ENCODE measurements at places on chromosomes 2 and 18. TPM values are rescaled to one million over a fixed set of nuclear protein-coding genes. Genes with fewer than 3 reads are reported as not detected.

GRCh38 chr18:78069784-78070664 is 820.4 kb downstream of the GALR1 start:
- no peak for DNase-seq

GRCh38 chr2:63050334-63051041 is at the start of gene OTX1:
Gene OTX1 (plus strand): TSS chr2:63050830. CDS start chr2:63052991, 2,161 bp downstream.
- no peak for DNase-seq

DNA sequence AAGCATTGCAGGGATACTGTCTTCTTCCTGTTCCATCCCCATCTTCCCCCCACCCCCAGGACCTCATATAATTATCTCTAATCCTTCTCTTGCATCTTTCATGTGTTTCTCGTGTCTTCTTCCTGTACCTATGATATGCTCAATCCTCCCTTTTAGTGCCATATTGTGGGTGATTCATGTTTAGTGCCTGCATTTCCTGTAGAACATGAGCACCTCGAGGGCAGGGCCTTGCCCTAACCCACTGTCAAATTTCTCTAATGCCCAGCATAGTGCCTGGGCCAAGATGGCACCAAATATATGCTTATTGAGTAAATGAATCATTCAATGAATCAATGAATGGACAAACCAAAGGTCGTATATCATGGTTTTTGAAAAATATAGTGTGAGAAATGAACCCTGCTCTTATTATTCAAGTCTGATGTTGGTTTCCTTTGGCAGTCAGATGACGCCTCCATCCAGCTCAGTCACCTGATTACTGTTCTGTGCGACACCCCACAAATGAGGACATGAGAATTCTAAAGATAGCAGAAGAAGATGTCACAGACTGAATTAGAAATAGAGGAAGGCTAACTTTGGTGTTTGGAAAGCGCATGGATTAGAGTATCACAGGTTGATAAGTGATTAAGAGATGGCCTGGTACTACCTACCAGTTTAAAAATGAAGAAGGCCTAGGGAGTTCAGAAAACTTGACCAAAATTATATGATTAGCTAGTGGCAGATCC is 278.4 kb downstream of the PRKCE start:
- DNase-seq: no peak

DNA sequence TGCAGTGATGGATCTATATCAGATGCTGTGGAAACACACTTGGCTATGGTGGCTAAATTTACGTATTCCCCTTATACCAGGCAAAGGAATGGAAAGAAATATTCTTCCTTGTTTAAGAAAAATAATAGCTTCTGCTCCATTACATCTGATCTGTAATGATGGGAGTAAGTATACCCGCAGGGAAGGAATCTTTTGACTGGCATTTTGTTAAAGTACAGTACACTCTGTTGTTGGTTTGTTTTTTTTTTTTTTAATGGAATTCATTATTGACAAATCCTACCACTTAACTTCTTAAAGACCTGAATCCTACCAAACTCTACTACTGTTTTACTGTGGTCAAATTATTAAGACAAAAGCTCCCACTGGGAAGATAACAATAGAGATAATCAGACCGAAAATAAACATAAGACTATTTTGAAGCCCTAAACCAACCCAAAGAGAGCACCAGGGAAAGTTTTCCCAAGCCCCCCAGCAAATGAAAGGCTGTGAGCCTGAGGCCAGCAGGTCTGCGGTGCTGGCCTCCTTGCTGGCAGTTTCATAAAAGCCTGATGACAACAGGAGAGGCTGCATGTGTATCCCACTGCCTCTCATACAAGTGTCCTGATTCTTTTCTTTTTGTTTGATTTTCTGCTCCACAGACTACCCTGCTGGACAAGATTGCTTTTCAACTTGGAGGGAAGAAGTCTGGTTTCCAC is 101.0 kb downstream of the SLC25A12 start:
- no peak for DNase-seq

DNA sequence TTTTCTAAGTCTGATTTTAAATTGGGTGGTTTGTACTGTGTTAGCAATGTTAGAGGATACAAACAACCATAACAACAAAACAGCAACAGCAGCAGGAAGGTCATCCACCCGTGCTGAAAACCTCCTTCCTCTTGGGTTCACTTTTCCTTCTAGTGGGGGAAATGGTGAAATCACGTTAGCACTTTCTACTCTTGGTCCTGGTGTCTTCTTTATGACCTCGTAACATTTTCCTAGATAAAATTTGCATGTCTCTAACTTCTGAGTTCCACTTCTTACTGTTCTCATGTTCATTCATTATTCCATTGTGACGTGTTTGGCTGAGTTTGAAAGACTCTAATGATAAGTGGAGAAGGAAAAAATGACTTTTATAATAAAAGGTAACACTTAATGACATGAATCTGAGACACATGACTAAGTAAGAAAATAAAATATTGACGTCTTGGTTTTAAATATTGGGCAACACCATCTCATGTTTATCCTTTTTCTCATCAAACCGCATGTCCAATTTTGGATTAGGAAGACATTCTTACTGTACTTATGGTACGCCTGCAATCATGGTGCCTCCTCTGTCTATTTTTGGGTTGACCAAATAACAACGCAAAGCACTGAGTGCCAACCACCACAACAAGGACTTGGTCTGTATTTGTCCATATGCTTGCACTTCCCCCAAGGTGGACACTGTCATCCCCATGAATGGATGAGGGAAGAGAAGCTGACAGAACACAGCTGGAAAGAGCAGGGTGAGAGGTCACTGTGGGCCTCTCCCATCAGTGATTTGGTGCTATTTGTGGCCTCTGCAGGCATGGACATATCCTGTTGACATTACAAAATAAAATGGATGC is 25.7 kb upstream of the IL1R1 start:
- DNase-seq: no peak

DNA sequence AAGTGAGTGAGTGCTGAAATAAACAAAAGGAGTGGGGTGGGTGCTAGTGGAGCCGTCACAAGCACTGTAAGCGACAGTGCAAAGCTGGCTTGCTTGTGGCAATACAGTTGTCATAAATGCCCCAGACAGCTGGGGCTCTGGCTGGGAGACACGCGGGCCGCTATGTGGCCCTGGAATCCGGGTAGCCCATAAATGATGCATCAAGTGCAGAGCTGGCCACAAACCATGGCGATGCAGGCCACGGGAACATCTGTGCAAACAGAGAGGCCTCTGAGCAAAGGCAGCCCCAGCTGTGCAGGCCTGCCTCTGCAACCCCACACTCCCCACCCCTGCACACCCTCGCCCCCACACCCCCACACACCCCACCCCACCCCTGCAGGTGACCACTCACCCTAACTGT is 349.2 kb upstream of the ID2 start:
- DNase-seq: no peak

GRCh38 chr2:134011936-134012586 is 241.8 kb upstream of the MGAT5 start:
- no peak for DNase-seq

GRCh38 chr2:129798626-129799025 is 180.8 kb upstream of the RAB6C start:
- no peak for DNase-seq

DNA sequence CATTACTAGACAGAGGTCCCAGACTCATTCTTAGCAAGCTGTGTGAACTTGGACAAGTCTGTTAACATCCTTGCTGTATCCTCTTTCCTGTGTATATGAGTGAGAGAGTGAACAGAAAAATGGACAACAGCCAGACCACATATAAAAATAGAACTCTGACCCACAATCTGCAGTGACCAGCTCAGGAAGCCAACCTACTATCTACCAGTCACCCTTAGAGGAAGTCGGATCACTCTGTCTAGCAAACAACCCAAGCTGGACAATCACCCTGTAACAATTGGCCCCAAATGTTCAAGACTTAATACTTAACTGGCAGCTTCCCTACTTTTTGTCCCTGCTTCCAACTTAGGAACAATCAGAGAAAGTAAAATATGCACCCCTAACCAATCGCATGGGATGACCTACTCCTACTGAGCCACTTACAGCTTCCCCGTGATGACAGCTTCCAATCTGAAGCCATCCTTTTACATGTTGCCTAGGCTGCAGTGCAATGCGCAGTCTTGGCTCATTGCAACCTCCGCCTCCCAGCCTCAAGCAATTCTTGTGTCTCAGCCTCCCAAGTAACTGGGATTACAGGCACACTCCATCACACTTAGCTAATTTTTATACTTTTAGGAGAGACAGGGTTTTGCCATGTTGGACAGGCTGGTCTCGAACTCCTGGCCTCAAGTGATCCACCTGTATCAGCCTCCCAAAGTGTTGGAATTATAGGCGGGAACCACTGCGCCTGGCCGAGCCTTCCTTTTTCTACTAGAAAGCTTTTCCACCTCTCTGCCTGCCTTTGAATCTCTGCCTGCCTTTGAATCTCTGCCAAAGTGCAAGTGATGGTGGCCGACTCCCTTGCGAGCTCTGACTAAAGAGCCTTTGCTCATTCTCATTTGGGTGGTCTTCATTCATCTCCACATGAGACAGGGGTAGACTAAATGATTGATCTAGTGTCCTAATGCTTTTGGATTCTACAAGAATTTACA is 158.3 kb upstream of the NDUFV2 start:
- no peak for DNase-seq

The TOGARAM2 gene
- 0.75 TPM for total RNA-seq

The SAG gene
- 1.2 TPM for total RNA-seq

The KCNG2 gene
- total RNA-seq: not detected

The CRYGC gene
- total RNA-seq: not detected

The RAB6D gene
- total RNA-seq: not detected
